OCI-M1 (cell line): ENCODE measurements at places on chromosomes 5 and 9.
A peak's percentile ranks its signal among the peaks of the same experiment; 100 is the strongest.

DNA sequence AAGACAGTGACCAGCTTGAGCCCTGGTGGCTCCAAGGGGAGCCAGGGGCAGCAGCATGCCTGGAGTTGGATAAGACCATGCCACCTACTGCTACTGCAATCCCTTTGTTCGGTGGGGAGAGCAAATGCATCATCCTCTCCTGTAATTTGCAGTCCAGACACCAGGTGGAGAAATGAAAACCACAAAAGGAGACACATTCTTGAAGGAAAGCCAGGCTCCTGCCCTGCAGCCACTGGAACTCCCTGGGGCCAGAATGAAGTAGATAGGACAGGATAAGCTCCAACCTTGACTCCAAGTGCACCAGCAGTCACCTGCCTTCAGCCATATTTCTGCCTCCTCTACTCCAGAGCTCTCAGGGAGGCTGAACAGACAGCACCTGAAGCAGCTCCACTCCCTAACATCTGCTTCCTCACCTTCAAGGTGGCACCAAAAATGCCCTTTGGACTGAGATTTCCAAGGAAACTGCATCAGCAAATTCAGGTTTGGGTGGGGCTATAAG, 65.1 kb upstream of the IQGAP2 start:
- peak; percentile 74 for DNase-seq

DNA sequence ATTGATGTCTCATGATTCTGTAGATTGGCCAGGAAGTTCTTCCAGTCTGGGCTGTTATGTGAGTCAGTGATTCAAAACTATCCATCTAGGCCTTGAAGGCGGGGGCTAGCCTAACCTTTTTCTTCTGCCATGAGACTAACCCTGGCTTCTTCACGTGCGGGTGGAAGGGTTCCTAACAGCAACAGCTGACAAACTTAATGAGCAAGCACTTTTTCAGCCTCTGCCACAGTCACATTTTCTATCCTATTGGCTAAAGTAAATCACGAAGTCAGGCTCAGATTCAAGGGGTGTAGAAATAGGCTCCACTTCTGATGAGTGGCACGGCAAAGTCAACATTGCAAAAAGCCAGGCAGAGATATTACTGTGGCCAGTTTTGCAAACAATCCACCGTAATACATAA, 68.4 kb downstream of the STK32A start:
- DNase-seq = no peak

- no peak for DNase-seq
Measured at GRCh38 chr5:19676895-19677294, 311.1 kb downstream of the CDH18 start.

GRCh38 chr5:124034963-124035362, 523.0 kb downstream of the CSNK1G3 start:
- no peak for DNase-seq

DNA sequence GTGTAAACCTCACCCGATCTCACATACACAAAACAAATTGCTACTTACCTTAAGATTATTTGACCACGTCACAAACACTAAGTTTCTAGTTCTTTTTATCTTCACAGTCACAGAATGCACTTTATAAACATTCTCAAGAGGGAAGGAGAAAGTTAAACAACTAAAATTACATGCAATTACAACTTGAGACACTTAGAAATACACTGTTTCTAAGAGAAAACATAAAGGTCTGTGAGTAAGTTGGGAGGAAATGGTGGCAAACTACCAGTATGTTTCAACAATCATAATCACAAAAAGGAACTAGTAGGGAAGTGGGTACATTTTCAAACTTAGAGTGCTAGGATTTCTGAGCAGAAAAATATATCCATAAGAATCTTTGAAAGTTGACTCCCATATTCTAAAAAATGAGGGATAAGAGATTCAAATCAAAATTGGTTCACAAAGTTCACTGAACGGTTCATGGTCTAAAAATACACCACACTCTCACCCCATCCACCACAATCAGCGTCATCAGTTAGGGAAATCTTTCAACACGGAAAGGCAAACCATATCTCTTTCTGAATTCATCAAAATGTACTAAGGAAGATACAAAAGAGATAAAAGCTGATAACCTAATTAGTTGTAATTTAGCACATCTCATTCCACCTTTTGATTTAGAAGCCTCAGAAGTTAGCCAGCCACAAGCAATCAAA, 182.6 kb downstream of the BNC2 start:
- no peak for DNase-seq

DNA sequence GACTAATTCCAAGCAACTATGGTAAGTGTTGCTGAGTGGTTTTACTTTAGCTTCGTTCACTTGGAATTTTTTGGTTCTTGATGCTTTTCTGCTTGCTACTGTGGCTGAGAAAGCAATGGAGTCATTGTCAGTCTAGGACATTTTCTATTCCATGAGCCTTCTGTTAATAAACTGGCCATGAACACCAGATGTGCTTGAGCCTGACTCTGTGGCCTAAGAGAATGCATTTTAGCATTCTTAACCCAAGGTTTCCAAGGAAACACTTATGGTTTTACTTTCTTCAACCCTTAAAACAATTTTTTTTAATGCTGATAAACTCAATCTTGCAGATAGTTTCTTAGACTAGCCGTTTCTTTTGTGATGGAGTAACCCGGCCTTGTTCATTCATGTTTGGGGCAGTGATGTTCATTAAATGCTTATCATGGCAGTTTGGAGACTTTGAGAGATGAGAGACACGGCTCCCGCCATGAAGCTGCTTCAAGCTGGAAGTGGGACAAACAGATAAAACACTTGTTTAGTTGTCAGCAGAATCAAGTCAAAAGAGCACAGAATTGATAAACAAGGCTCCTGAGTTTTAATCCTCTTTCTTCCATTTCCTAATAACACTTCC, 42.4 kb downstream of the OSTF1 start:
- DNase-seq = no peak

DNA sequence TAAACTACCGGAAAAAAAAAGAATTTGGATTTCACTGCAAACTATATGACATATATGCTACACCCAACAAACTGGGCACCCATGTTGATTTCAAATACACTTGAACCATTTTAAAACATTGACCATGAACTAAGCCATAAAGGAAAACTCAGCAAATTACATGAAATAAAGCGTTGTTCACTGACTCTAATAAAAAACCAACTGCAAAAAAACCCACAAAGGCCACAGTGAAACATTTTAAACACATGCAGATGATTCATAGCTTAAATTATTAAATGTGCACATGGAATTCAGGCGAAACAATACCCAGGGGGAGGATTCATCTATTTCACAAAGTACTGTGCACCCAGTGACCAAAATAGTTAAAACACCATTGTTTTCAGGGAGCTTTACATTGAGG, 33.3 kb downstream of the MTRR start:
- DNase-seq = no peak

GRCh38 chr9:128408963-128409431, 11.7 kb upstream of the CERCAM start:
- DNase-seq = no peak

- DNase-seq = peak; percentile 48
Measured at GRCh38 chr9:101388507-101388993, 3.7 kb upstream of the BAAT start.

GRCh38 chr5:28110781-28111180, 1072.4 kb upstream of the CDH9 start:
- no peak for DNase-seq

DNA sequence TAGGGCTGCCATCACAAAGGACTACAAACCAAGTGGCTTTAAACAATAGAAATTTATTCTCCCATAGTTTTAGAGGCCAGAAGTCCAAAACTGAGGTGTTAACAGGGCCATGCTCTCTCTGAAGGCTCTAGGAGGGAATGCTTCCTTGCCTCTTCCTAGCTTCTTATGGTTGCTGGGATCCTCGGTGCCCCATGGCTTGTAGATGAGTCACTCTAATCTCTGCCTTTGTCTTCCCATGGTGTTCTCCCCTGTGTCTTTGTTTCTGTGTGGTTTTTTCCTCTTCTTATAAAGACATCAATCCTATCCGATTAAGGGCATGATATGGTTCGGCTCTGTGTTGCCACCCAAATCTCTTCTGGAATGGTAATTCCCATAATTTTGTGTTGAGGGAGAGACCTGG, 178.8 kb upstream of the NREP start:
- DNase-seq = no peak

- no peak for DNase-seq
Measured at GRCh38 chr5:172426086-172426485, 28.2 kb downstream of the SH3PXD2B start.

DNA sequence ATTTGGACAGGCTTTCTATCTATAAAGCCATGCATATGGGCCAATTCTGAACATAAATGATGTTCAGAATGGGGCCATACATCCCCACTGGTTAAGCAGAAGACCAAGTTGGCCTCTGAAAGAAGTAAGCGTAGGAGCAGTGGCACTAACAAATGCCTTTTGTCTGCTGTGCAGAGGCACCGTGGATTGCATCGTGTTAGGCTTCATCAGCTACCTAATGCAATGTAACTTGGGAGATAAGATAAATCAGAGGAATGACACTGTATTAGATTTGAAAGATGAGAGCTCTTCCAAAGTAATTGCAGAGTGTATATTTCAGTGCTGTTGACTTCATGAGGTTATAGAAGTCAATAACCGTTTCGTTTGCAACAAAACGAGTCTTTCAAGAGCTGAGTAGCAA, 148.1 kb downstream of the PARP8 start:
- no peak for DNase-seq

DNA sequence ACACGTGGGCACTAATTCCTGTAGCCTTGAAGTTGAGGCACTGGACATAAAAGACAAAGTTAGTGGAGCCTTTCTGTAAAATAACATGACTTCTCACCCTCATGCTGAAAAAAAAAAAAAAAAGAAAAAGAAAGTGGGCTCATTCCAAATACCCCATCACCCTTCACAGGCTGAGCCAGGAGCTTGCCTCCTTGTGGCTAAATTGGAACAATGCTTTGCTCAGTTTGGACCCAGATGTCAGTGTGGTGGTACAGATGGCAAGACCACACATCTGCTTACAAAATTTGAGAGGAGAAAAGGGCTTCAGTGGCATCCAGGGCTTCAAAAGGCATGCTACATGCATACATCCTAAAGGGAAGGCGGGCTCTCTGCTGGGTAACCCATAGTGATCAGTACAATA, 342.8 kb downstream of the EBF1 start:
- DNase-seq = no peak

DNA sequence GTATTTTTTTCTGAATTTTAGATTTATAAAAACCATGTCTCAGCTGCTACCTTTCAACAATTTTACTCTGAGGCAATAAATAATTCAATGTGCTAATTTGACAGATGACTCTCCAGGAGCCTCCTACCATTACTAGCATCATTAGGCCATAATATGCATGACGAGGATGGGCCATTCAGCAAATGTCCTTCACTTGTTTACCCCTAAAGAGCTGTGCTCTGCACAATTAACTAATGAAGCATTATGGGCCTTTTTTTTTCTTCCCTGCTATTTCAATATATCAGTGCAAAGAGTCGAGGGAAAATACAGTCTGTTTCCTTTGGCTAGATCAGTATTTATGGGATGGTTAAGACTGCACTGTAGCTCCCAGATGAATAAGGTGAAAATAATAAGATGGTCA, 627.2 kb downstream of the ISL1 start:
- no peak for DNase-seq

GRCh38 chr5:148374690-148375360, 8.9 kb upstream of the FBXO38 start:
- DNase-seq = peak; percentile 84

- DNase-seq = no peak
Measured at GRCh38 chr5:43620944-43621505, 18.0 kb downstream of the NNT start.

DNA sequence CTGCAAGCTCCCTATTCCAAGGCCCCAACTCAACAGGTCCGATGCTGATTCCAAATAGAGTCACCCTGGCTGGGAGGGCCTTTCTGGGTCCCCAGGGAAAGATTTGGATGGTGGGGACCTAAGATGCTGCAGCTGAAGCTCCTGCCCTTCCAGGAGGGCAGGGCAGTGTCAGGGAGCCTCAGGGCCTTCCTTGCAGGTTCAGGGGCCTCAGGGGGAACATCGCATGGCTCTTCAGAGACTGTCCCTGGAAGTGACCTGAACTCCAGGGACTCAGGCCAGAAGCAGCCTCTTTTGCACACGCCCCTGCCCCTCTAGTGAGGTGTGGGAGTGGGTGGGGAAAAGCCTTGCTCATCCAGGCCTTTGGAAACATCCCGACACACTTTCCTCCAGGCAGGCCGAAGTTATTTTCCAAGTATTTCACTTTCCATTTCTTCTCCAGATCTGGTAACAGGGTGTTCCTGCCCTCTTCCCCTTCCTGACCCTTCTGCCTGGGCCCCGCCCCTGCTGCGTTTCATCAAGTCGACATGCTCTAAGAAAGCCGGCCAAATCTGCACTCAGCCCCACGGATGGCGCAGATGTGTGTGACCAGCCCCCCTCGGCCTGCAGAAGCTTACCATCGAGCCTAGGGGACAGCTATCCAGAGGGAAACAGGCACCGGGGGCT, 159.5 kb downstream of the FGF18 start:
- DNase-seq = no peak

GRCh38 chr5:135705941-135706466, 127.2 kb upstream of the CXCL14 start:
- no peak for DNase-seq

- no peak for DNase-seq
Measured at GRCh38 chr5:44574678-44575077, 185.5 kb upstream of the FGF10 start.

GRCh38 chr9:127232833-127233549, 31.6 kb upstream of the GARNL3 start:
- DNase-seq = no peak

- no peak for DNase-seq
Measured at GRCh38 chr5:126477294-126478117, 54.3 kb downstream of the GRAMD2B start.

DNA sequence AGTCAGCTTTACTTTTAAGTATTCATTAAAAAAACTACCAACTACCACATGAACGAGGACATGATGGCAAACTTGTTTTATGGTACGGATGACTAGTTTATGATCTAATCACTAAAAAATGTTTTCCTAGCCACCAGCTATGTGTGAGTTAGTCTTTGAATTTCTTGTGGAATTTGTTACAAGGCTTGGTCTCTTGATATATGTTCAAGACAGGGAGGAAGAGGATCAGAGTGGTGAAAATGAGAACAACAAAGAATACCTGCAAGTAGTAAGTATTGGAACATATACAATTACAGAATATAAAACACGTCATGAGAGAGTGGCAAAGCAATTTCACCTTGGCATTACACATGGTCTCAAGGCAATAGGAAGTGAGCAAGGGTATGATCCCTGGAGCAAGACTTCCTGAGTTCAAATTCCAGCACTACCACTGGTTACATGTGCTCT, 548.6 kb upstream of the TLE4 start:
- no peak for DNase-seq
